Stimulated activated CD4-positive, alpha-beta T cell treated with anti-CD3 and anti-CD28 coated beads, Interleukin-12 subunit alpha, Interleukin-12 subunit beta, amount 100 ng/mL, for 48 hours (primary cell): ENCODE measurements at places on chromosomes 6 and 20.

- no peak for DNase-seq
Measured at GRCh38 chr6:159766906-159767305, 5.1 kb downstream of the ACAT2 start.

DNA sequence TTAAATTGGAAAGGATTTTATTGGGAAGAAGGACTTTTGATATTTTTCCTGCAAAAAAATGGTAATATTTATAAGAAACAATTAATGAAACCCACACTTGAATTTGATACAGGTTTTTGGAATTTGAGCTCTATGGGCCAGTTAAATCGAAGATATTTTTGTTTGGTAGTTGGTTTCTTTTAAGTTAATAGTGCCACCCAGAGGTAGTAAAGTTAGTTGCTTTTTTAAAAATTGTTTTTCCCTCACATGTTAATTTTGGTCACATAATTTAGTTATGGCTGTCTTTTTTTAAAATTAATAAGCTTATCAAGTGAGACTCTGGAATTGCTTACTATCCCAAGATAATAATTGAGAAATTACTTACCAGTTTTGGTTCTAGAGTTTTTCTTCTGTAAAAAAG is 7.1 kb downstream of the PRIM2 start:
- DNase-seq = no peak

DNA sequence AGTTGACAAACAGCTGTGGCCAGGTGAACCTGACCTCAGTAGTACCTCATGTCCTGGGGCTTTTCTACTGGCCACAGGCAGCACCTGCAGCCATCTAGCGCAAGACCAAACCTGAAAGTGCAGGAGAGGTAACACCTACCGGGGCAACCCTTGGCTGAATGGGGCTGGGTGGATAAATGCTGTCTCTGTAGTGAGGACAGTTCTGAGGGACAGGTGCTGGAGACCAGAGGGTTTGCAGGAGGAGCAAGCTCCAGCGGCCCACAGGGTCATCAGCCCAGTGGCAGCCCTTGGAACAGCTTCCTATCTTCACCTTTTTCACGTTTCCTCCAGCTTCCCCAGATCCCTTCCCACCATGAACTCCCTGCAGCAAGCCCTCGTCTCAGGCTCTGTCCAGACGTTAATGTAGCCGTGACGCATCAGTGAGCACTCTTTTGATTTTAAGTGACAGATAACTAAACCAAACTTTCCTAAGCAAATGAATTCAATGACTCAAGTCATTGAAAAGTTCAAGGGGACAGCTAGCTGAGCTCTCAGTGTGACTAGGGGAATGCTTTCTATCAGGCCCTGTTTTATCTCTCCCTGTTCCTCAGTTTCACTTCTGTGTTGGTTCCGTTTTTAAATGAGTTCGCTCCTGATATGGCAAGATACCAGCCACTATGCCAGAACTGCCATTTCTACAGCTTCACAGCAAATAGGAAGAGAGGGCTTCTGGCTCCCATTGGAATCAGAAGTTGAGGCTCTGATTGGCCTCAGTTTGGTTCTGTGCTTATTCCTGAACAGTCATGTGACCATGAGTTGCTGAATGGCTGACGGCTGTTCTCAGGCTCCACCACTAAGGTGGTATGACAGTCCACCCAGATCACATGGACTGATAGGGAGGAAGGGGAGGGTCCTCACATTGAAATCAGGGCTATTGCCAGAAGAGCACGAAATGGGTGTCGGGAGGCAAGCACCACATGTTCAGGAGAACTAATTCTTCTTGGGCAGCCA is 12.1 kb upstream of the PFDN4 start:
- no peak for DNase-seq

DNA sequence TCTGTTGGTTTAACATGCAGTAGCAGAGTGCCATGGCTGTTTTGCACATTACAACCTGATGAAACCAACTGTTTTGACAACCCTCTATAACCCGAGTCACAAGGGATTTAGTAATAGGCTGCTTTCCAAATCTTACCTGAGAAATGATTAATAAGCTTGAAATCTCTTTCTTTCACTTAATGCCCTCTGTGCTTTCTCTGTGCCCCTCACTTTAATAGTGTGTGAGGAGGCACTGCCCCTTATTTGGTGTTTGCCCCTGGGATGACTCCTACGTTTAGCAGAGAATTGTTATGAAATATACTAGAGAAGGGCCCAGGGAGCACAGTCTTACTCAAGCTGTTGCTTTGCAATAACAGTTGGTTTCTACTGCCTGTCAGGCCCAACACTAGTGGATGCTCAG is 31.0 kb upstream of the PTCHD4 start:
- DNase-seq = no peak

GRCh38 chr6:14934844-14935243 is 311.0 kb upstream of the JARID2 start:
- DNase-seq = no peak

- DNase-seq = no peak
Measured at GRCh38 chr6:12294851-12295536, 4.8 kb downstream of the EDN1 start.

- DNase-seq = no peak
Measured at GRCh38 chr20:19626896-19627295, 131.2 kb upstream of the RIN2 start.

GRCh38 chr6:151940307-151940706 is 132.8 kb downstream of the ESR1 start:
- DNase-seq = no peak

GRCh38 chr6:84867521-84867920 is 103.1 kb upstream of the TBX18 start:
- no peak for DNase-seq

GRCh38 chr20:40607927-40608326 is 81.1 kb downstream of the MAFB start:
- DNase-seq = no peak

DNA sequence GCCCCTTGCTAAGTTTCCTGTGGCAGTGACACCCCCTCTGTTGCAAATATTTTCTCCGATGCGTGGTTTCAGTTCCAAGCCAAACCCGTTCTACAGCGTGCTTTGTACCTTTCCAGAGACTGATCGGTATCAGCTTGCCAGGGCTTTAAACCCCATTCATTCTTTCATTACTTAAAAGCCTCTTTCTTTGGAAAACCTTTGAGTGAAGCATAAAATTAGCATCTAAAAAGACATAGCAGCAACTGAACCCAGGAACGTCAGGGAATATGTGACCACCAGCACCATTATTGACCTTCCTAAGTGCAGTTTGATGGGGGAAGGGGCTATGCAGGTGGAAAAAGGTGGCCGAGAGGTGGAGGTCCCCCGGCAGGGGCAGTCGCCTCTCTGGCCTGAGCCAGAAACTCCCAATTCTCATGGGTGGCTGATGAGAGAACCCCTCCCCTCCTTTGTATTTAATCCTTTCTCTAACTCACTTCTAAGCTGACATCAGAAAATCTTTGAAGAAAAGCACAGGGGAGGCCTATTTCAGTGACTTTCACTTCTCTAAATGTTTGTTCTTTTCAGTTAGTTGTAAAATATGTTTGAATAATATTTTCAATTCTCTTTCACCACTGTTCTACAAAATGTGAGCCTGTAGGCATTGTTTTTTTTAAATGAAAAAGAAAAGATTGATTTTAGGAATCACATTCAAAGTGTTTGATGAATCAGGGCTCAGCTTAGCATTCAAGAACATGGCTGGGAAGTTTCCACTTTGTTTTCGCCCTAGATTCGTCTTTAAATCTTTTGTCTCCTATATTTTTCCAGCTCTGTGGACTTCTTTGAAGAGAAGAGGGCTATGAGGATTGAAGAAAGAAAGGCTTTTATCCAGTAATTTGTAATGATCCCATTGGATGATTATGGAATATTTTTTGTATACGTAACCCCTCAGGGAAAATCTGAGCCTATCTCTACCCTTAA is 89.2 kb downstream of the RSPH3 start:
- DNase-seq = no peak

DNA sequence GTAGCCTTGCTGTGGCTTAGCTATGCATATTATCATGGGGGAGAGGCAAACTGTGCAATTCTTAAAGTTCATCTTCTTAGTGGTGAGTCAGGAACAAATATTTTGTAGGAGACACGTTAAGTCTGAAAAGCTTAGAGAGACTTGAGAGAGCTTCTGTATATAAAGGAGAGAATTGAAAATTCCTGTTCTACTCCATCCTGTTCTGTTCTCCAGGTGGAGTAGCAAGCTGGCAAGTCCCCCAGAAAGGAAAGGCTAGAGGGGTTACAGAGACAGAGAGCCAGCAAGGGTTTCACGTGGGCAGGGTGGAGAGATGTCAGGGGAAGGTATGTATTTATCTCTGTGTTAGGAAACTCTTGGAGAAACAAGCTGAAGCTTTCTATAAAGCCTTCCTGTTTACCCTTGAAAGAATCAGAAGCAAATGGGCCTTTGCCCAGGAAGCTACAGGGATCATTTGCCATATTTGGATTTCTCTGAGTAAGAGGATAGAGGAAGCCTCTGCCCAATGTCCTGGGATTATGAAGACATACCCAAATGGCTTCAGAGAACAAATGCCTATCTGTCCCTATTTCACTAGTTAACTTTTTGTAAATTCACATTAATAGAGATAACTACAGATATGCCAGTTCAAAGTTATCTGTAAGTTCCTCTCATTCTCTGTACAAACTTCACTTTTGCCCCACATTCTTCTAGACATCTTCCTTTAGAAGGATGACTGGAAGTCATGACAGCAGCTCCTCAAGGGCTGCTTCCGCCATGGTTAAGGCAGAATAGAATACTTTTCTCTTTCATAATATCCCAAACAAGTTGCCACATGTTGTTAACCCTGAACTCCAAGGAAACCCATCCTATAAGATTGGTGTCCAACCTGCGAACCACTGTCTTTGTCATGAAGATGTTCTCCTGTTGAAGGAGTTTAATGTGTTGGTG is 126.7 kb upstream of the NEDD9 start:
- no peak for DNase-seq
